Stimulated activated CD4-positive, alpha-beta T cell treated with anti-CD3 and anti-CD28 coated beads, Interleukin-4, amount 100 ng/mL, for 4 hours (primary cell): ENCODE measurements at places on chromosomes 3 and 15.
A peak's percentile ranks its signal among the peaks of the same experiment; 100 is the strongest.

DNA sequence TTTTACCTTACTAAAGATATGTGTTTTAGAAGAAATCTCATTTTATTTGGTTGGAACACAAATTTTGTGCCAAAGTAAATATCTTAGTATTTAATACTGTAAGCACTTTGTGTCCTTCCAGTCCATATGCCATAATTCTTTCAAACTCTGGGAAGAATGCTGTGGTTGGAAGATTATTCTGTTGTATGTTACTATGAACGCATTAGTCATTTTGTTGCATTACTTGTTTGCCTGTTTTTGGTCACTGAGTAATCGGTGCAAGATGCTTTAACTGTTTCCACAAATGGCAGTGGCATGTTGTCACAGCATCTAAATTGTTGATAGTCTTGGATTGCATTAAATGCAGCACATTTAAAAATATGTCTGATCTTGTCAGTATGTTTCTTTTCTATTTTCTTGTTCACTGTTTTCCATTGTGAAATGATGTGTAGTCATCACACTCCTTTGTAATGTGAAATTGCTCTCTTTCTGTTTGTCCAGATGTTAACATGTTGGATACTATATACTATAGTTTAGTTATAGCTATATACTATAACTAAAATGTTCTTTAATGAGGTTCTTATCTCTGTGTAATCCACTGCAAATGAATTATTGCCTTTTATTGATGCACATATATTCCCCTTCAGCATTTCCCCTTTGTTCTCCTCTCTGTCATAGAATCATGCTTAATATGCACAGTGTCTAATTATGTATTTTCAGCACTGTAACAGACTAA is 89.9 kb upstream of the FLNB start:
- DNase-seq: no peak

- DNase-seq: no peak
These were observed 53.8 kb downstream of the RBMS3 start for GRCh38 chr3:29334706-29335105.

DNA sequence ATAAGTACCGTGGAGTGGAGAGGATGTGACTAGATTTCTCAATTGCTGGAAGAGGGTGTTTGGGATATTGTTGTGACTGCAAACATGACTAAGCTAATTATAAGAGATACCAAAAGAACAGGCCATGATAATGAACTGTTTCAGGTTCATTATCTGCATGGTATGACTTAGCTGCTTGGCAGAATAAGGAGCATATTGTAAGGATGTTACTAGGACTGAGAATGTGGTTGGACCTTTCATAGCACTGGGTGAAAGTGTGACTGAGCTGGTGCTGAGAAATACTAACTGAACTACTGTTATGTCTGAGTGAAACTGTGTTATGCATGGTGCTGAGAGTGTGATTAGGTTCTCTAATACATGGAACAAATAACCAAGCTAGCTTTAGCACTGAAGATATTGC is 11.0 kb downstream of the SCN10A start:
- DNase-seq: no peak

DNA sequence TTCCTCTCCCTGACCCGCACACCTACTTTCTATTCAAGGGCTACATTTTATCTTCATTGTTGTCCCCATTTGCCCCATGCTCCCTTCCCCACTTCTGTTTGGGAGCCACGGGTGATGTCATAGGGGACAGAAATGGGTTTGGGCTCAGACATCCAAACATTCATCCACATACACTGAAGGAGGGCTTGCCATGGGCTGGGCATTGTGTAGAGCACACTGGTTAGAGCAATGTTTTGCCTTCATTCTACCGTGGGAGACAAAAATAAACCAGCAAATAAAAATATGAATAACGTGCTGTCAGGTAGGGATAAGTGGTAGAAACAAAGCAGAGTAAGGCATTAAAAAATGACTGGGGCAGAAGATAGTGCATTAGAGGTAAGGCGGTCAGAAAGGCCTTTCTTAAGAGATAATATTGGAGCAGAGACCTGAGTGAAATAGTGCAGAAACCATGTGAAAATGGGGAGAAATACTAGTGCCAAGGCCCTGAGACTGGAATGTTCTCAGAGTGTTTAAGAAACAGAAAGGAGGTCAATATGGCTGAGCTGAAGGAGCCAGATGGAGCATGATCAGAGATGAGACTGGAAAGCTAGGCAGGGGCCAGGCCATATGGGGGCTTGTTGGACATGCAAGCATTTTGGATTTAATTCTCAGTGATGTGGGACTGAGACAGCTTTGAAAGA is 40.9 kb upstream of the CLSTN2 start:
- DNase-seq: no peak

- DNase-seq: no peak
These were observed 1.3 kb downstream of the PXK start for GRCh38 chr3:58334013-58334321.

DNA sequence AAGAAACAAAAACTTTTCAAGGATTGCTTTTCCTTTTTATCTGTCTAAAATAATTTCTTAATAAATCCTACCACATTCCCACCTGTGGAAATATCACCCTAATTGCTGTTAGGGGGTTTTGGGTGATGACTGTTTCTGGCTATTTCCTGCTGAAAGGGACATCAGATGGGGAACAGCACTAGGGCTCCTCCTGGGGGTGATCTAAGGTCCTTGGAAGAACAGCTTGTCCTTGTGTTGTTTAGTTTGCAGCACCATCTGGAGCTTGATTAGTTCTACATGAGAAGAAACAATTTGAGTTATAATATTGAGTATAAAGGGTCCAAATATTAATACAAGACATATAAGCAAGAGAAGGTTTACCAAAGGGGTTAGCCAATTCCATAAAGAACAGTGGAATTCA is 18.7 kb downstream of the OR5H15 start:
- no peak for DNase-seq

- no peak for DNase-seq
These were observed 304.6 kb downstream of the NAALADL2 start for GRCh38 chr3:175163686-175164085.

- no peak for DNase-seq
These were observed 178.1 kb downstream of the RORA start for GRCh38 chr15:61050844-61051568.

GRCh38 chr3:129399895-129400357 is 28.5 kb downstream of the EFCAB12 start:
- no peak for DNase-seq

DNA sequence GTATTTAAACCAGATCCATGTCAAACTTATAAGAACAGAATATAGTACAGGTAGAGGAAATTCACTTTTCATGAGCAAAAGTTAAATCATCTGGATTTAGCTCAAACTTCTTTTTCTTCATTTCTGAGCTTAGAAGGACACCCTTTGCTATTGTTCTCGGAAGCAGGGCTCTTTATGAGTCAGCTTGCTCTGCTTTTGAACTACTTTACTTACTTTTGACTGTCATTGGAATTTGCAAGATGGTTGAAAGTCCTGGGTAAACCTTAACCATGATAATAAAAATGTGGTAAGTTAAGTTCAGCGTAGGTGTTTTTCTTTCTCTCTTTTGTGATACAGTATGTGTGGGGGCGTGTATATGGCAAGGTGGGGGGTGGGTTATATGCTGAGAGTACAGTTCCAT is 312.7 kb upstream of the DPH6 start:
- DNase-seq: no peak

DNA sequence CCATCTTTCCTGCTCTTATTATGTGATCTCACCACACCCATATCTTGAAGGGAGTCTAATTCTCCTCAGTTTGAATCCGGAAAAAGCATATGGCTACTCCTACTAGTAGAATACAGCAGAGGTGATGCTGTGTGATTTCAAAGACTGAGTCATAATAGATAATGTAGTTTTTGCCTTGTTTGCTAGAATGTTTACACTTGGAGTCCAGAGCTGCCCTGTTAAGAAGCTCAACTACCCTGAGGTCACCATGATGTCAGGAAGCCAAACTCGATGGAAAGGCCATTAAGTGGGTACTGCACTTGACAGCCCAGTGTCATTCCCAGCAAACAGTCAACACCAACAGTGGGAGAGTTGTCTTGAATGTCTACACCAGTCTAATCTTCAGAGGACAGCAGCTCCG is 56.9 kb downstream of the CD200R1L start:
- DNase-seq: no peak

GRCh38 chr15:81235276-81236123 is 38.8 kb downstream of the IL16 start:
- DNase-seq: no peak

DNA sequence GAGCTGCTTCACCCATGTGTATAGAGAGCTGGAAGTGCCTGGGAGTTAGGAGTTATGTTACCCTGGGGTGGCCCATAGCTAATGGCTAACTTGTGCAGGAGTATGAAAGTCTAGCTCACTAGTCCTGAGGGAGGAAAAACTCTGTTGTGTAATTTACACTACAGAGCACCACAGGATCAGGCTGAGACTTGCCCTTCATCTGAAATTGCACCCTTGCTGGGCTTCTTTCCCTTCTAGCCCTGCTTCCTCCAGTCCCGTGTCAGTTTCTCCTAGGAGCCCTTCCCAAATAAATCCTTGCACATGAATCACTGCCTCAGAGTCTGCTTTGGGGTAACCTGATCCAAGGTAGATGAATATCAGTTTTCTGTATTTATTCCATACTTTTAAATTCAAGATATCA is 40.0 kb downstream of the CTXND1 start:
- DNase-seq: no peak

GRCh38 chr15:32743411-32744140 is 25.8 kb downstream of the GREM1 start:
- DNase-seq: no peak

GRCh38 chr15:33320017-33320416 is 9.2 kb downstream of the RYR3 start:
- no peak for DNase-seq

DNA sequence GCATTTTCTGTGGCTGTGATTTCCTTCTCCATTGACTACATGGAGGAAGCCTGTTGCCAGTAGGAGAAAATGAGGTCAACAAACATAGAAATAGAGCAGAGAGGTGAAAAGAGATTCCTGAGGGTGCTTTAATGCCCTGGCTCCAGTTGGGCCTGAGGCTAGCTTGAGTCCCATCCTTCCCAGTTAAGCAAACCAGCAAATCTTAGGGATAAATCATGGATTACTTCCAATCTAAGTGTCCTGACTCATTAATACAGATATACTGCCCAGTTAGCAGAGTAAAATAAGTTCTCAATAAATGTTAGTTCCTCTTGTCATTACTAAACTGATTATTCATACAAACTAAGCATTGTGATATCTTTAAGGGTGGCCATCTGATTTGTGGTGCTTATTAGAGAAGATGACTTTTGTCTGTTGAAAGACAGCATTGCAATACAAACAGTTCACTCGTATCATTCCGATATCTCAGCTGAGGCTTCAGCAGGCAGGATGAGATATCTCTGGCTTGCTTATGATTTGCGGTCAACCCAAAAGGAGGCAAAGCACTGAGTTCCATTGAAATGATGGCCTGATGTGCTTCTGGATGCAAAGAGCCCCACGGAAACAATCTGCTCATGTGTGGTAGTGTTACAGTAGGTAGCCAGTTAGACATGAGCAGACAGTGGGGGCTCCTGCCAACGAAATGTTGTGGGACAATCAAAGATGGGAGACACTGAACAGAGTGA is 6.6 kb upstream of the STARD5 start:
- DNase-seq: no peak

DNA sequence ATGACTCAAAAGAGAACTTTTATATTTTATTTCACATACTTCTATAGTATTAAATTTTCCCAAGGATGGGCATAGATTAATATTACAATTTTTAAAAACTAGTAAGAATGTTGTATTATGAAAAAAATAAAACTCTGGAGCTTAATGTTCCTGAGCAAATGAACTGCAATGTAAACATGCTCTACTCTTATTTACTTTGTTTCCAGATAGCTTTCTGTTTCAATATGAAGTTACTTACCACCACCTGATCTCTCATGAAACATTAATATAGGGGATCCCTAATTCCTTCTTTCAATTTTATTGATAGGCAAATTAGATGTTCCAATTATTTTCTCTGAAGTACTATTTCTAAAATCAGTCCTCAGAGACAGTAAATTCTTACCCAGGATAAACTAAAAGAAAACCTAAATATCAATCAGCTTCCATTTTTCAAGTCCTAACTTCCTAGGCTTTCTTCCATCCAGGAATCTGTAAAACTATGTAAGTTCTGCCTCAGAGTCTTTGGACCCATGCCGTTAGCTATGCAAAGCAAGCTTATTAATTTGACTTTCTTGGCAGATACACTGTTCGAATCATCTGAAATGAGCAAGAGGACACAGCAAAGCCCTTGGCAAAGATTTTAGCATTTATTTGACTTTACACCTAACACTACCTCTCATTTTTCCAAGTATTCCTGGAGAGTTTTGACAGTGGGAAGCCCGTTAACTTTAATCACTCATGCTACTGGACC is 93.2 kb downstream of the PLCH1 start:
- no peak for DNase-seq

- DNase-seq: no peak
These were observed 1.0 kb upstream of the RYR3 start for GRCh38 chr15:33309602-33310276.

- no peak for DNase-seq
These were observed 106.4 kb upstream of the TLE3 start for GRCh38 chr15:70203981-70204560.

- no peak for DNase-seq
These were observed 397.2 kb downstream of the GAP43 start for GRCh38 chr3:116020495-116020894.

DNA sequence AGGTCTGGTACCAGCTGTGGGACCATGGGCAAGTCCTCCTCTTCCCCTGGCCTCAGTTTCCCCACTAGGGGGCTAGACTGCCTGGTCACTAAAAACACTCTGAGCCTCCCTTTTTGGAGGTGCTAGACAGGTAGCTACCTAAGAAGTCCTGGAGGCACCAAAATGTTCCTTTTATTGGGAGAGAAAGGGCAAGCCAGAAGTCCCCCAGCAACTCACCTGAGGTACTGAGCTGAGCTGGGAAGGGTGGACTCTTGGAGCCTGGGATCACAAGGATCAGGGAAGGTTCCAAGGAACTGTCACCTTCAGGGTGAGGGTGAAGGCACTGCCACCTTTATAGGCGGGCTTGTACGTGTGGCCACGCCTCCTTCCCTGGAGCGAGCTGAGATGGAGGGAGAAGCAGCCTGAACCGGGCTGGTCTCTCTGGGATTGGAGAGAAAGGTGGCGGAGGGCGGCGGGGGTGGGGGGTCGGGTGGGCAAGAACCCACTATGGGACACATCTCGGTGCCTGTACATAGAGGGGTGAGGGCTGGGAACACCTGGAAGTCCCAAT is at the start of gene CYP1A1:
CYP1A1 (minus strand) TSS at position 304 of the 550 bp plus-strand sequence. CDS start 2,431 bp downstream, outside the sequence.
- DNase-seq: peak; percentile 10

DNA sequence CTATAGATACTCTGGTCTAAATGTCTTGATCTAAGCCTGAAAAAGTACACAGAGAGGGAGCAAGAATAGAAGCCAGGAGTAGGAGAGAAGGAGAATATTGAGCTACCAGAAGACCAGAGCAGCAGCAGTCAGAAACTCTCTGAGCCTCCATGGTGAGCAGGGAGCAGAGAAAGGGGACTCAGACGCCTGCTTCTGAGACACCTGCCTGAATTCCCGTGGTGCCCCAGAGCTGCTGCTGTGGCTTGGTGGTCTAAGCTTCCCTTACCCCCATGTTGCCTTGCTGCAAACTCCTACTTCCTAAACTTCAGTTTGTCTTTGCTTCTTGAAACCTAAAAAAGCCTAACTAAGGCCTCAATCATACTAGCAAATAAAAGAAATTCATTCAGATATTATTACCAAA is 94.9 kb upstream of the STRIT1 start:
- DNase-seq: no peak
